ENCODE measurements at places on chromosomes 2 and 18.

DNA sequence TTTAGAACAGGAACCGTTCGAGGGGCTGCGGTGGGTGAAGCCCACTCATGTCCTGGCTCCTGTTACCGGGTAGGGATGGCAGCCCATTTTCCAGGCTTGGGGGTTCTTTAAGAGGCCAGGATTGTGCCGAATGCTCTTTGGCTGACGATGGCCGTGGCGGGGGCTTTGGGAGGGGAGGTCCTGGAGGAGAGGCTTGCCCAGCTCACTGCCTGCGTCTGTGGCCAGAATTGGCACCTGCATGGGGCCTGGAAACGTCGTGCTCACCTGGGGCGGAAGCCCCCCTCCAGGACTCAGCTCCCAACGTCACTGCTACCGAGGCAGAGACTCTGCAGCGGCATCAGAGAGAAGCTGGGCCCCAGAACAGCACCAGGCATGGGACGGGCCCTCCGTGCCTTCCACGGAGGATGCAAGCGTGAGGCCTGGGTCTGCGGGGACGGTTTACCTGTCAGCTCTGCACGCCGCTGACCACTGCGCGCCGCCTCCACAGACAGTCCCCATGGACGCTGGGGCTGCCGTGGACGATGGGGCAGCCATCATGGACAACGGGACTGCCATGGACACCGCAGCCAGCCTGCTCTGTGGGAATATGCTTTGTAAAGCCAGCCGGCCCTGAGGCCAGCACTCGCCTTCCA lies 82.9 kb downstream of the NFATC1 start:
- DNase-seq, result no peak

DNA sequence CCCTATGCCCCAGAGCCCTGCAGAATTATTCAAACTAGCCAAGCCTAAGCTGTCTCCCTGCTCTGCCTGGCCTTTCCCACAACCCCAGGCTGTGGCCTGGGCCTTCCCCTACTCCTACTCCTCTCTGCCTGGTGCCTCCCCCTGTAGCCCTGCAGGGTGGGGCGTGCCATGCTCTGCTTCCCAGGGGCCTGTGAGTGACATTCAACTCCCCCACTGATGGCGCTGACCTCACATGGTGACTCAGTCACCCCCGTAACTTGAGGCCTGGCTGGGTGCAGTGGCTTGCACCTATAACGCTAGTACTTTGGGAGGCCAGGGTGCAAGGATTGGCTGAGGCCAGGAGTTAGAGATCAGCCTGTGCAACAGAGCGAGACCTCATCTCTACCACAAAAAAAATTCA lies 60.6 kb downstream of the KIF1A start:
- DNase-seq, result no peak

DNA sequence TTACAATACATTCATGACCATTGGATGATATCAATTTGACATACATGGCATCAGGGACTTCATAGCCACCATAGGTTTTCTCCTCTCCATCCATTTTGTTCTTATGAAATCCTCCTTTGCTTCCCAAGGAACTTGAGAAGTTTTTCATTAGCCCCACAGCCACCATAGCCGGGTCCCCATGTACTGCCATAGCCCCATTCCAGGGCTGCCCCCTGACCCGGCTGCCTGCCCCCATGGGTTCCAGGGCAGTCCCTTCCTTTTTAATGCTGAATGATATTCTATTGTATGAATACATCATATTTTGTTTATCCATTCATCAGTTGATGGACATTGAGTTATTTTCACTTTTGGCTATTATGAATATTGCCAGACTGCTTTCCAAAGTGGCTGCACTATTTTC lies 20.4 kb downstream of the ATP6V1B1 start:
- DNase-seq, result no peak

DNA sequence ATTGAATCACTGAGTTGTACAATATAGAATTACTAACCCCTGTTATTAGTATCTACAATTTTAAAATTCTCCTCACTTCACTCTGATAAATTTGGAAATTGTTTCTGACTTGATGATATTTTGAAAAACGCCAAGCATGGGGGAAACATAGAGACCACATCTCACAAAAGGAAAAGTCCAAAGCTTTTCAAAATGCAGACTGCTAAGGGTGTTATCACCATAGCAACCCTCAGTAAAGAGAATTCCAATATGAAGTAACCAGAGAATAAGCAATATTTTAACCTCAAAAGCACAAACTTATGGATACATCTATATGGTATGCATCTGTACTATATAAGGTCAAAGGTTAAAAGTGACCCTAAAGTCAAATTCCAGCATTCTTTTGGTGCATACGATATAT lies 22.7 kb downstream of the LRP2 start:
- DNase-seq, result no peak

DNA sequence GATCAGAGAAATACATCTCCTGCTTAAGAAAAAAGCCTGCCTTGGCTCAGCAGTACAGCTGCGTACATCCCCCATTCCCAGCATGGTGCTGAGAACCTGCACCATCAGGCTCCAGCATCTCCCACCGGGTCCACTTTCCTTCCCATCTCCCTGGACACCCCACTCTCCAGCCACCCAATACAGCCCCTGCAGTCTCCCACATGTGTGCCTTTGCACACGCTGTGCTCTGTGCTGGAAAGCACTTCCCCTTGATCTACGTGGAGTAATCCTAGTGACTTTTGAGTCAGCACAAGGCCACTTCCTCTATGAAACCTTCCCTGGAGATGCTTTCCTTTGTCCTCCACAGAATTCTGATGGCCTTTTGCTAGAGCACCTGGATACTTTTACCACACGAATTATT lies 17.0 kb downstream of the STAT1 start:
- no peak for DNase-seq

DNA sequence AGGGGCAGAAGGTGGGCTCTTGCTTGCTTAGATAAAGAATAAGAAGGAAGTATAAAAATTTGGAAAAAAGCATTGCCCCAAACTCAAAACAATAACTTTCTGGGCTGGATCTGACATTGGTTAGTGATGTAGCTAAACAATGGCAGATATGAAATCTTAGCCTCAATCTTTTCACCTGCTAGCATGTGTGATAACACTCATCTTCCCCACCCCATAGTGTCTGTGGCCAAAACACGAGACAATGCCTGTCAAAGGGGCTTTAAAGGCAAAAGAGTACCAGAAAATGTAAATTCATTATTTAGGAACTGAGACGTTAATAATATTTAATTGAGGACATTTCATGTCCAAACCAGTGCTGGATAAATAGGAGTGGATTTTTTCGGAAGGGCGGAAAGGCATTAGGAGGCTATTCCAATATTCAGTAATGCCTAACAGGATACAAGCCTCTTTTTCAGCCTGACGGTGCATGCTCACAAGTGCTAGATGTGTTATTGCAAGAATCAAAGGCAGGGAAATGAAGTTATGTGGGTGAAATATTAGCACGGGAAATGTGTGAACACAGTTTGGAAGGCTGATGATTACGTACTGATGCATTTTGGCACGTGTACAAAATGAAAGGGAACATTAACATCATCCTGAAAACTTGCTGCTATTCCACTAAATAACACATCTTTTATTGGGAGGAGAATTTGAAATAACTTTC lies 395.7 kb downstream of the GALR1 start:
- DNase-seq, result no peak

DNA sequence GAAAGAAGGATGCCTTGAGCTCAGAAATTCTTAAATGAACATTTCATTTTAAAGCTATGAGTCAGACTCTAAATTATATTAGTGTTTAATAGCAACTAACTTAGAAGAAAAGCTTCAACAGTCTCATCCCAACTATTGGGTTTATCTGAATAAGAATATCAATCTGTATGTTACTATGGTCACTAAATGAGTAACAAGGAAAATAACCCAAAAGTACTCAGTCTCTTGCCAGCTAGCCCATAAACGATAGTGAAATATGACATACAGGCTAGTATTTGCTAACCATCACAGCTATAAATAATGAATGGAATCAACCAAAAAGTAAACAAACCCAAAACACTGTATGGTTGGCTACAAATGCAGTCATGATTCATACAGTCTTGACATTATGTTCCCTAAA lies 174.9 kb downstream of the RAB3GAP1 start:
- DNase-seq, result no peak

- DNase-seq, result no peak
Measured at GRCh38 chr2:178306352-178307073, 112.2 kb downstream of the OSBPL6 start.

DNA sequence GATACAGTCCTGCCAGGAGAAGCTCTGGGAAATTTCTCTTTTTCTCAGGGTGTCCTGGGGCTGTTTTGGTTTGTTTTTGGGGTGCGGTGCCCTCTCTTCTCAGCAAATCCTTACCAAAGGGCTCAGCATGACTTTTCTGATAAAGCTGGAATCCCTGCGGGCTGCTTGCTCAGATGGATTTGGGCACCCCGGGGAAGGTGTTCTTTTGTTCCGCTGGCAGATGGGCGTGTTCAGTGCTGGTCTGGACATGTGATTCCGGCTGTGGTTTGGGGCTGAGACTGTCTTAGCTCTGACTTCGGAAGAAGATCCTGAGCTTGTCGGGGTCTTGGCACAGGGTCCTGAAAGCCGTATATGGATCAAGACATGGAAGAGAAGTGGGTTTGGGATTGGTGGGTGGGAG lies 134.2 kb upstream of the SPRED2 start:
- no peak for DNase-seq

DNA sequence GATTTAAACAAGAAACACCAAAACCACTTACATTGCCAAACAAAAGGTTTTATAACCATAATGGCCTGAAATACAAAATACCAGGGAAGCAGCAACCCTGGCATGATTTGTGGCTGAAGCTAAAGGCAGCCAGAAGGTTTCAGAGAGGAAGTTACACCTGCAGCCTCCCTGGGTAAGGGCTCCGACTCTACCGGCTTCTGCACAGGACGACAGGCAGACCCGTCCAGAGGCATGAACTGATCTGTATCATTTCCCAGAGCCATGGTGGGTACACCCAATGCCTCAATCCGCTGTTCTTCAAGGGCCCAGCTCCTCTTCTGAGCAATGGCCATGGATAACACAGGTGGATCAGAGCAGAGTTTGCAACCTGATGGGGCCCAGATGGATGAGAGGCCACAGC lies 71.6 kb downstream of the PXDN start:
- DNase-seq, result no peak

DNA sequence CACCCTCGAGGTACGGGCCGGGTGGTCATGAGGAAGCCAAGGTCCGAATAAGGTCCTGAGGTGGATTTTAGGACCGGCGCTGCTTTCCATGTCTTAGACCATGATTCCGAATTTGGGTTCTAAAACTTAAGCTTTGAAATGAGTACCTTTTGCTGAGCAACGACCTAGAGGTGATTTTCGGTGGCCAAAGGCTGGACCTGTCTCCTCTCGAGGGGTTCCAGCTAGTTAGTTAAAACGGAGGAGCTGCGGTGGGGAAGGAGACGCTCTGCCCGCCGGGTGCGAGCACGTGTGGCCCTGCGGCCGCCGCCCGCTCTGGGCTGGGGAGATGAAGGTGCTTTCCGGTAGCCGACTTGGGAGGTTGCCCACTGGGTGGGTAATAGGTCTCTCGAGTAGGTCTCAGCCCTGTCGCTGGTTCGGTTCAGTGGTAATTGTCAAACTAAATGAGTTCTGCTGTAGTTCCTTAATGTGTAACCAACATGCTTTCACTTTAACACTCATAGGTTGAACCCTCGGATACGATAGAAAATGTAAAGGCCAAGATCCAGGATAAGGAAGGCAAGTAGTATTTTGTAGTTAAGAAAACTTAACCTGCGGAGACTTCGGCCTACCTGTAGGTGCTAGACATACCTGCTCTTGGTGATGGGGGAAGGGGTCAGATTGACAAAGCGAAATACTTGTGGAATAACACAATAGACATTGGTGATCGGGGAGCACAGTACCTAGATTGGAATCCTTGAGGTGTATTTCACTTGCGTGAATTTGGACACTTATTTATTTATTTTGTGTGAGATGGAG lies 572 bp downstream of the RPS27A start:
- DNase-seq, result no peak

DNA sequence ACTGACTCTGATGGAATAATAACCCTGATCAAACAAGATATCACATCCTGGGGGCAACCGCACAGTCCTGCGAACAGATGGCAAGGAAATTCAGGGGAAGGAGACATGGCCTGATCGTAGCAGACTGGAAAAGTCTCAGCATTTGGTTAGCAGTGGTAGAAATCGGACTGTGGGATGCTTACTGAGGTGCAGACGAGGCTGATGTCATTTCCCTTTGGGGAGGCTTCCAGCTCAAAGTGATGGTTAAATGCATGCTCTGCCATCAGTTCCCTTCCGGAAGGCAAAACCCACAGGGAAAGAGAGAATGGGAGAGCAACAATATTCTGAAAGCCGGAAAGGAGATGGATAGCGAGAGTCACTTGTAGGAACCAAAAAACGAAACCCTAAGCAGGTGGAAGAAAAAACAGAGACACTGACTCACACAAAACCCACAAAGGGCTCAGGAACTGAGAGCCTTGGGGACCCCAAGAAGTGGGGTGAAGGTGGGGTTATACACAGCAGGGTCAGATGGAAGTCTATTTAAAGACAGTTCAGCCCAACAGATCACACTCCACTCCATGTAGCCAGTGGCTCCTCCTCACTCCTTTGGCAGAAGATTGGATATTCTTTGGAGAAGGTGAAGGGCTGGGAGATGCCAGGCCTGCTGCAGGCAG lies 93.1 kb downstream of the INPP5D start:
- DNase-seq, result no peak

DNA sequence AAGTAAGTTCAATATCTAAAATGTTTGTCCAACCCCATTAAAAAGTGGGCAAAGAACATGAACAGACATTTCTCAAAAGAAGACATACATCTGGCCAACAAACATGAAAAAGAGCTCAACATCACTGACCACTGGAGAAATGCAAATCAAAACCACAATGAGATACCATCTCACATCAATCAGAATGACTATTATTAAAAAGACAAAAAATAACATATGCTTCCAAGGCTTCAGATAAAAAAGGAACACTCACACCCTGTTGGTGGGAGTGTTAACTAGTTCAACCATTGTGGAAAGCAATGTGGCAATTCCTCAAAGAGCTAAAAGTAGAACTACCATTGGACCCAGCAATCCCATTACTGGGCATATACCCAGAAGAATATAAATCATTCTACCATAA lies 931.1 kb downstream of the LRP1B start:
- no peak for DNase-seq

- DNase-seq, result no peak
Measured at GRCh38 chr18:61582202-61582710, 249.0 kb downstream of the CDH20 start.

DNA sequence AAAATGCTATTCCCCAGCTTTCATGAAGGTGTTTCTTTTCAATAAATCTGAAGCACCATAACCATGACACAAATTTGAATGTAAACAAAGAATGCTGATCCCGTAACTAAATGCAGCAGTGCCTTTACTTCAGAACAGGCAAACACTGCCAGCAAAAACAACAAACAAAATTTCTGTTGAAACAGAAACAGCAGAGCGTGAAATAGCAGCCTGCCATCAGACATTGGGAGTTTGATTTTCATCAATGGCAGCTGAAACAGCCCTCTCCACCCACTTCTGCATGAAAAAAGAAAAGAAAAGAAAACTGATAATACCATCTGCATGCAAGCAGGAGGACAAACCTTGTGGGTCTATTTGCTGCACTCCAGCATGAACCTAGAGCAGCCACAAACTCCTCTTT lies 128.3 kb downstream of the CDH2 start:
- no peak for DNase-seq

- no peak for DNase-seq
Measured at GRCh38 chr2:159044804-159045286, 76.4 kb downstream of the TANC1 start.

All from NCI-H1417 treated with DMSO at 0.1 percent for 48 hours (cell line).